Stimulated activated CD8-positive, alpha-beta memory T cell treated with anti-CD3 and anti-CD28 coated beads, Interleukin-2, amount 100 ng/mL, for 1 hour (primary cell): ENCODE measurements at places on chromosomes 7 and 10.

- no peak for DNase-seq
Observed at GRCh38 chr7:110803602-110804143, 287.3 kb upstream of the LRRN3 start.

DNA sequence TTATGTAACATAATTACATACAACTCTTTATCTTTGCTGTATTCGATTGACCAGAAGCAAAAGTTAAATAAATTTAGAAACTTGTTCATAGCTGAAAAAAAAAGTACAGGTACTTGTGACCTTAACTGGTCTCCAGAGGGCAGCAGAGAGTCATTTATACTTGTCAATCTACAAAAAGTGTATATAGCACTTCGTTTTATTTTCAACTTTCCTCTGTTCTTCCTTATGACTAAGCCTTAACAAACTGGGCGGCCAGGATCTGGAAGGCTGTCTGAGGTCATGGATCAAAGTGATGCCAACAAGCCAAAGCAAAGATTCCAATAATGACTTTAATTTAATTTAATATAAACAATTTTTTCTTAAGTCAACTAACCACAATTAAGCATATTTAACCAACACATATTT is 29.8 kb downstream of the C10orf67 start:
- no peak for DNase-seq

DNA sequence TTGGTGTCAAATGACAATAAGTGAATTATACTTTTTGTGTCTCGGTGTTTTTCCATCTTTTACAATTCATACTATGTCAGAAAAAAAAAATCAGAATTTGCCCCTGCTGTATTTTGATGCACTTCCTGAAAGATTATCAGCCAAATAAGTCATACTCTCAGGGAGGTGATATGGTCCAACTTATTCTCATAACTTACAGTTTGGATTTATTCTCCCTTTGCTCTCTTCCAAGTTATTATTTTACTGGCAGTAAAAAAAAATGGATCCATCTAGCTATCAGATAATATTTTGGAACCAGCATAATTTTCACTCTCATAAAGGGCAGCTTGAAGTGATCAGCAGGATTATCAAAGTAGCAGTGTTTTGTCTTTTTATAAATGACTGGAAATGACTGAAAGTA is 337.1 kb downstream of the BMPER start:
- DNase-seq, result no peak

GRCh38 chr7:86469680-86470295 is 173.9 kb upstream of the GRM3 start:
- no peak for DNase-seq

GRCh38 chr10:131681122-131681521 is 219.7 kb upstream of the PPP2R2D start:
- DNase-seq, result no peak

DNA sequence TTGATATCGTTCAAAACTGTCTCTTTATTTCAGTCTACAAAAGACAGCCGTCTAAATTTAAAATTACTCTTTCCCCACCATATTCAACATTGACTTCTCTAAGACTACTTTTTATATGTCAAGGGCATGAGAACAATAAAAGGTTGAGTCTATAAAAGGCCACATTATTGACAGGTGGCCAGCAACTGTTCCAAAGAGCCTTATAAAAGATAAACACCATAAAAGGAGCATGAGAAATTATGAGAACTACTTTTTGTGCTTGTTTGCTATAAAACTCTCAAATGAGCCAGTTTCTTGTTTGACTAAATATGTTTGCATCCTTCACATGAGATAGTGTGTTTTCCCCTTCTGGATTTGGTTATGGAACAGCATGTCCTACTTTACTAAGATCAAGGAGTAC is 189.2 kb downstream of the THSD7A start:
- DNase-seq, result no peak

DNA sequence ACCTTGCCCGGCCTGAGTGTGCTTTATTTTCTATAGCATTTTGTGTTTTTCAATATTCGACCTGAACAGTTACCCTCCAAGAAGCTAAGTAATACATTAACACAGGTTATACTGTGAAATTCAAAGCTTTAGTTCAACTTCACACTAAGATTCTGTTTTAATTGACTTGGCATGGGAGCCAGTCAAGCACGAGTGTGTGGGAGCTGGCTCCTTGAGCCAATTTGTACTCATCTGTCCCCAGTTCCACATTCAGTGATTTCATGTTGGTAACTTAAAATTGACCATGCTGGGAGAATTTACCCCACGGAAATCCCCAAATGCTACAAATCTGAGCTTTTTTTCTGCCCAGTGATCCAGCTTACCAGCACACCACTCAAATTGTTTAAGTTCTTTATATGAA is 20.3 kb downstream of the TSPAN12 start:
- no peak for DNase-seq

- no peak for DNase-seq
Observed at GRCh38 chr10:88565072-88565471, 18.0 kb downstream of the RNLS start.

DNA sequence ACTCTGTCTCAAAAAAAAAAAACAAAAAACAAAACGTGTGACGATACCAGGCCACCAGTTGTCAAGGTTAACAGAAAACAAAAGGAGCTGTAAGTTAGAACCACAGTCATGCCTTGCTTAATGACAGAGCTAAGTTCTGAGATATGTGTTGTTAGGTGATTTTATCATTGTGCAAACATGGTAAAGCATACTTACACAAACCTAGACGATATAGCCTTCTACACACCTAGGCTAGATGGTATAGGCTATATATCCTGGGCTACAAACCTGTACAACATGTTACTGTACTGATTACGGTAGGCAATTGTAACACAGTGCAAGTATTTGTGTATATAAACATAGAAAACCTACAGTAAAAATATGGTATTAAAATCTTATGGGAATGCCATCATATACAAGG is 564.2 kb downstream of the HTR7 start:
- no peak for DNase-seq

- DNase-seq, result no peak
Observed at GRCh38 chr7:151608031-151608551, 88.4 kb upstream of the RHEB start.

DNA sequence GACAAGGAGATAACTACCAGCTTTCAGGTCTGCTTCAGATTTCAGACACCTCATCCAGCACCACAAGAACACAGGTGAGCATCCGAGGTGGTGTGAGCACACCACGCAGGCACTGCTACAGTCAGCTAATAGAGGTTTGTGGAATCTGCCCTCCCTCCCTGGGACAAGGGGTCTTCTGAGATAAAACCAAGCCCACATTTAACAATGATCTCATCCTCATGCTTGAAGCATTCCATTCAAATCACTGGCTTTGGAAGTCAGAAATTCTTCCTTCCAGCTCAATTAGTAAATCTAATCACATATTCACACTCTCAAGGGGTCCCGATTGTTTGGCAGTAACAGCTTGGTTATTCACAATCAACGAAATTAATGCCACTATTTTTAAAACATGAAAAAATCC is 331.4 kb downstream of the ELMO1 start:
- DNase-seq, result no peak

- no peak for DNase-seq
Observed at GRCh38 chr10:67011480-67011879, 85.6 kb downstream of the LRRTM3 start.

- DNase-seq, result no peak
Observed at GRCh38 chr10:121928528-121928884, 675 bp upstream of the ATE1 start.

- DNase-seq, result no peak
Observed at GRCh38 chr7:68485253-68485917, 1112.9 kb upstream of the AUTS2 start.

DNA sequence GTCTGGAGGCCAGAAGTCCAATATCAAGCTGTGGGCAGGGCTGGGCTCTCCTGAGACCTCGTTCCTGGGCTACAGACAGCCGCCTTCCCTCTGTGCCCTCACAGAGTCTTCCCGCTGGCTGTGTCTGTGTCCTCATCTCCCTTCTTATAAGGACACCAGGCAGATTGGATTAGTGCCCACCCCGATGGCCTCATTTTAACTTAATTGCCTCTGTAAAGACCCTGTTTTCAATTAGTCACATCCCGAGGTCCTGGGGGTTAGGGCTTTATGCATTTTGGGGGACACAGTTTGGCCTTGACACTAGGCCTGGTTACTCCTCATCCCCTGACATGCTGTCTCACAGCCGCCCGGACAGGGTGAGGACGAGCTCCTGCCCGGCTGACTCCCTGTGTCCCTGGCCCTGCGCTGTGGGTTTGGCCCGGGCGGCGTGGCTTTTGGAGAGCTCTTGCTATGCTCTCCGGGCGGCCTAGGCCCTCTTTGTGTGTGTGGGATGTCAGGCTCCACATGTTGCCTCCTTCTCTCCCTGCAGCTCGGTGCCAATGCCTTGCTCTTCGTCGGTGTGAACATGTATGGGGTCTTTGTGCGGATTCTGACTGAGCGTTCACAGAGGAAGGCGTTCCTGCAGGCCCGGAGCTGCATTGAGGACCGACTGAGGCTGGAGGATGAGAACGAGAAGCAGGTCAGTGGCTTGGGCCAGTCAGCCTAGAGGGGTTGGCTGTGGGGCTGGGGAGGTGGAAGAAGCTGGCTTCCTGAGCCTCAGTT is 18.2 kb downstream of the ADCY1 start:
- no peak for DNase-seq

DNA sequence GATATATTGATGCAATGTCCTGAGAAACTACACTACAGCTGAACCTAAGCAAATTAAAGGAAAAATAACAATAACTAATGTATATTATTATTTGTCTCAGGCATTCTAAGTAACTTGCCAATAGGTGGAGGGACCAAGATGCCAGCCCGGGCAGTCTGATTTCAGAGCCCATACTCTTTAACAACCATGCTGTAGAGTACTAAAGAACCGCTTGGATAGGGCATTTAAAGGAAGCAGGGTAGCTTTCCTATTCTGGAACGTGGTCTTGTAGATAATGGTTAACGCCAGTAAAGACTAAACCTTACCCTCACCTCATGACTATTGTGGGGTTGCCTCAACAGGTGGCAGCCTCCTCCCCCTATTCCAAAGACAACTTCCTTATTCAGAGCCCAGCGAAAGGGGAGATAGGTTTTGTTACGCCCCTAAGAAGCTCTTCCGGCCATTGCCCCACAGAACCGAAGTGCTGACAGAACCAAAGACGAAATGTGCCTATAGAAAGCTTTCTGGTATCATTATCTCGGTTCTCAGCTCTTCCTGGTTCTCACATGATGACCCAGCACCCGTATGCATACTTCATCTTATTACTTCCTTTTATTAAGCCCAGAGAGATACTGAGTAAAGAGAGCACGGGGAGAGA is 707 bp upstream of the C1GALT1 start:
- peak; percentile 5 for DNase-seq

DNA sequence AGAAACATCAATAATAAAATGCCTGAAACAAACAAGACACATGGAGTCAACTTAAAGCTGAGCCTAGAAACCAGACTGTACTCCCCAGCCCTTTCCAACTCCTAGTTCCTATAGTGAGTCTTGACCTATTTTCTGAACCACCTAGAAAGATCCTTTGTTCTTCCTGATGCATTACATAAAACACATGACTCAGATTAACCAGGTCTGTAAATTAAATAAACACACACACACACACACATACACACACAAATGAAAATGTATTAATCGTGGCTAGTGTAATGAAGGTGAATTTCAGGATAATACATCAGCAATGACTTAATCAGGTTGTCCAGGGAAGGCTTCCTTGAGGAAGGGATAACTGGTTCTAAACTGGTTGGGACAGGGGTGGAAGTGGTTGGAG is 104.7 kb downstream of the ST8SIA6 start:
- no peak for DNase-seq

DNA sequence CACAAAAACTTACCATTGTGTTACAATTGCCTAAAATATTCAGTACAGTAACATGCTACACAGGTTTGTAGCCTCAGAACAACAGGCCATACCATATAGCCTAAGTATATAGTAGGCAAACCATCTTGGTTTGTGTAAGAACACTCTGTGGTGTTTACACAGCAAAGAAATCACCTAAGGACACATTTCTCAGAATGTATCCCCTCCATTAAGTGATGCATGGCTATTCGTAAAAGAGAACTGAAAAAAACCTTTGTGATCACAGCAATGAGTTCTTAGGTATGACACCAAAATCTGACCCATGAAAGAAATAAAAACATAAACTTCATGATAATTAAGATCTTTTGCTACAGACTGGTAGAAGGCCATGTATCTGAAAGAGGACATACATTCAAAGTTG is 121.5 kb downstream of the JMJD1C start:
- DNase-seq, result no peak

GRCh38 chr10:72460284-72460876 is 105.7 kb upstream of the DNAJB12 start:
- DNase-seq, result no peak

DNA sequence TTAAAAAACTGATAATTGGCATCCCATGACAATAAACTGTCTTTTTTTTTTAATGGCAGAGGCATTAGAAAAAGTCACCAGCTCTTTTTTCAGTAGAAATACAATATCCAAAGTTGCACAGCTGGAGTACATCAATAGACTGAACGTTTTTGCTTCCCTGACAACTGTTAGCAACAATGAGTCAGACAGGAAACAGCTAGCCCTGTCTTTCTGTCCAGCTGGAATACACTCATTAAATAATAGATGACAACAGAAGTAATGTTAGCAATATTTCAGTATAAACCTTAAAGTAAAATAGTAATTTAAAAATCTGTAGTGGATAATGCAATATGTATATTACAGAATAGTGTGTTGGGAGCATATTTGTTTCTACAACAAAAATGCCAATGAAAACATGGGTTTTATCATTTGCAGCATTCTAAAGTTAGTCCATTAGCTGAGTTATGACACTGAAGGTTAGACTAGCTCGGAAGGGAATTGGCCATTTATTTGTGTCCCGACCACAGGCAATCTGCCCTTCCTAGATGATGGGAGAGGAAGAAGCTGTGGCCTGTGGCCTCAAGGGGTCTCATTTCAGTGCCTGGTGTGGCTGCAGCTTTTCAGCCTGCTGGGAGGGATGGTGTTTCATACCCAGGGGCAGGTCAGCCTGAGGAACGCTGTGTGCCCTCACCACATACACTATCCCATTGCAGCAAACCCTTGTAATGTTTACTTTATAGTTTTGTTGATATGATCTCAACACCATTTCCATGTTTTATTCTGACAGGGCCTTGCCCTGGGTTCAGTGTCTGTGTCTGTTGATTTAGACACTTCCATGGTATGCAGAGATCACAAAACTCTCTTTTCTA is 173.3 kb downstream of the SLC16A9 start:
- no peak for DNase-seq

- DNase-seq, result no peak
Observed at GRCh38 chr7:77199013-77199966, at the start of gene FGL2. Gene FGL2 (minus strand): TSS chr7:77199819. CDS start chr7:77199793, 26 bp downstream.

- no peak for DNase-seq
Observed at GRCh38 chr7:77685233-77685632, 11.0 kb upstream of the RSBN1L start.

- no peak for DNase-seq
Observed at GRCh38 chr10:119786117-119786769, 60.4 kb downstream of the INPP5F start.
